Activated CD8-positive, alpha-beta T cell treated with anti-CD3 and anti-CD28 coated beads for 36 hours (primary cell): ENCODE measurements at places on chromosomes 3 and 15.

DNA sequence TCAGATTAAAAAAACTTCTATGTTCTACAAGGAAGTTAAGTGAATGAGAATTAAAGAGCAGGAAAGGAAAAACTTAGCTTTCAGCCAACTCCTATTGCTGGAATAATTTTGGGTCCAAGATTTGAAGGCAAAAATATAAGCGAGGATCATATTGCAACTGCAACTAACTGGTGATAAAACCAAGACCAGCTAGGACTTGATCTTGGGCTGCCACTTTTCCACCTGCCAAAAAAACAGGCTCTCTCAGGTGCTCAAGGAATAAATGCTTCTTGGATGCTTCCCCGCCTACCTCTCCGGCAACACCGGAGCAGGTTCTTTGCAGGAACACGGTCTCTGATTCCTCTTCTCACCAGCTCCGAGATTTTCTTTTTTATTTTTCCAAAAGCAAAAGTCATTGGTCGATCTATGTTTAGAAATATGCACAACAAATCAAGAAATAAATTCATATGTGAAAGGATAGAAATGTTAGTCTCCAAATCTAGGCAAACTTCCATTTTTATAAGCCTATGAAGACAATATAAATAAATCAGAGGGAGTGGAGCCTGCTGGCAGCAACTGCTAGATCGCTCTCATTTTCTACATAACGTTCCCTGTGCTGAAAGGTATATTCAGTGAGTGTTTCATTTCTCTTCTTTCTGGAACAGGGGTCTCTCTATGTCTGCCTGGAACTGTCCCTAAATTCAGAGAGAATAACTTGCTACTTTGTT, 241.9 kb downstream of the NTRK3 start:
- DNase-seq = no peak

DNA sequence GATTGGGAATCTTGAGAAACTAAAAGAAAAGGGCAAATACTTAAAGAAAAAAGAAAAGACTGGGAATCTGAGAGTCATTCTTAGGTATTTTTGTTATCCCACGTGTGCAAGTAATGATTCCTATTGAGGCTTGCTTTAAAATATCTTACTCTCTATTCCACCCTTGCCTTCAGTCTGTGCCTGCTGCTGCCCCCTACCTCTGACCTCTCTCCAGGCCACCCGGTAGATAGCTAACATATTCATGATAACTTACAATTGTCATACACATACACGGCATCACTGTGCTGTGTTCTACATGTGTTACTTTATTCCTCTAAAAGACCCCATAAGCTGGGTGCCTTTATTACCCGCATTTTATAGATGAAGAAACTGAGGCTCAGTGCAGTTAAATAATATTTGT, 27.8 kb upstream of the ATP13A3 start:
- no peak for DNase-seq

- peak; percentile 76 for DNase-seq
Observed at GRCh38 chr3:66394019-66394752, 106.6 kb downstream of the LRIG1 start.

DNA sequence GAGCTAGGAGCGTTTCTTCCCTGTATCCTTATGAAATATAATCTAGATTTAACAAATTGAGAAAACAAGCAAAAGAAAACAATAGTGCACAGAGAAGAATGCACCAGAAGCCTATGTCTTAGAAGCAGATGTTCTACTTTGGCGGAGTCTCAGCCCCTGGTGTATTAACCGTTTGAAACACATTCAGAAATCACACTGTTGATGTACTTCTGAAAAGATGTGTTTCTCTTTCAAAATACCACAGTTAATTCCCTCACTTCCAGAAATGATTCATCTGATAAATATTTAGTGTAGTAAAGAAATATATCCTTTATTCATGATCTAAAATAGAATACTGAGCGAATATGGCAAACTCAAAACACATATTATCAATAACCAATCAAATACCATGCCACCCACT, 77.7 kb downstream of the CBLB start:
- DNase-seq = no peak

DNA sequence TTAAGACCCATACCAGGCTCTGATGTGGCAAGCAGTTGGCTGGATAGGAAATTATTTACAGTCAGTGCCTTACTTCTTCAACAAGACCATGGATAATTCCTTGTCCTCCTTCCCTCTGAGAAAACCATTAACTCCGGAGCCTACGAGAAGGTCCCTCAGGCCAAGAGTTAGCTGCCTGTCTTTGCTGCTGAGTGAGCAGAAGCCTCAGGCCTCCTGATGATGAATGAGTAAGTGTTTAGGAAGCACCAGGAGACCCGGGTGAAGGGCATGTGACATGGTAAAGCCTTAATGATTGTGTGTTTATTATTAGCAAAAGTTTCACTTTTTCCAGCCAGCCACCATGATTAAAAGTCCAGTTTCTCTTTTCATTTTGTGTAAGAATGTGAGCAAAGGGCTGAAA, 174.9 kb upstream of the TOPAZ1 start:
- DNase-seq = no peak

- no peak for DNase-seq
Observed at GRCh38 chr3:18301781-18302180, 123.4 kb downstream of the SATB1 start.

DNA sequence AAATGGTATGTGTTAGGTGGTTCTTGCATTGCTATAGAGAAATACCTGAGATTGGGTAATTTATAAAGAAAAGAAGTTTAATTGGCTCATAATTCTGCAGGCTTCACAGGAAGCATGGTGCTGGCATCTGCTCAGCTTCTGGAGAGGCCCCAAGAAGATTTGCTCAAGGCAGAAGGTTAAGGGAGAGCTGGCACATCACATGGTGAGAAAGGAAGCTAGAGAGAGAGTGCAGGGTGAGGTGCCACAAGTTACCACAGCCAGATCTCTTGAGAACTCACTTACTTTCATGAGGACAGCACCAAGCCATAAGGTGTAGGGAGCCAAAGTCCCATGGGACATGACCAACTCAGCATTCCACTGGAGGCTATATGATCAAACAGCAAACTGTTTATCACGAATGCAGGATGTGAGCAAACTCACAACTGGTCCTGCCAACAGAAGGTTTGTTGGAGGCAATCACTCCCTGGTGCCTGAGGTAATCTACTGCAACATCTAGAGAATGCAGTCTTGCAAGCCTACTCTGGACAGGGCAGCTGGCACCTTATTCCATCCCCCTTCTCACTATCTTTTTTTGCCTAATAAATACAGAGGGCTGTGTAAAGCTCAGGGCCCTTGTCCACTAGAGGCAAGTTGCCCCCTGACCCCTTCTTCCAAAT, 28.1 kb upstream of the CCR2 start:
- no peak for DNase-seq

GRCh38 chr15:77221174-77221573, 150.3 kb upstream of the TSPAN3 start:
- no peak for DNase-seq

- no peak for DNase-seq
Observed at GRCh38 chr15:93997071-93997658, 234.2 kb upstream of the MCTP2 start.

GRCh38 chr3:152964911-152965609, 130.1 kb downstream of the P2RY1 start:
- DNase-seq = no peak

DNA sequence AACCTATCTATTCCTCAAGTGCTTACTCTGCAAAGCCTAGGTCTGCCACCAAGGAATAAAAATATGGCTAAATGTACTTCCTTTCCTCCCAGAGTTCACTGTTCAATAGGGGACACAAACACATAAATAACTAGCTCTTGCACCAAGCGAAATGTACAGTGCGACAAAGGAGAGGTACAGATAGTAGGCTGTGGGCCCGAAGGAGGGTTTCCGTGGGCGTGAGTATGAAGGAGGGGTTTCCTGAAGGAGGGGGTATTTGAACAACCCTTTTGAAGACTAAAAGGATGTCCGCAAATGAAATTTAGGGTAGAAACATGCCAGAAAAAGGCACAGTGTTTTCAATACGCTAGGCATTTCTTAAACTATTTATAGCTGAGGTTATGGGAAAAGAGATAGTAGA, 207.9 kb downstream of the LPP start:
- DNase-seq = peak; percentile 69

- no peak for DNase-seq
Observed at GRCh38 chr3:52570076-52570475, 33.7 kb downstream of the UQCC5 start.

GRCh38 chr3:13575459-13576061, 26.6 kb downstream of the FBLN2 start:
- peak; percentile 32 for DNase-seq

DNA sequence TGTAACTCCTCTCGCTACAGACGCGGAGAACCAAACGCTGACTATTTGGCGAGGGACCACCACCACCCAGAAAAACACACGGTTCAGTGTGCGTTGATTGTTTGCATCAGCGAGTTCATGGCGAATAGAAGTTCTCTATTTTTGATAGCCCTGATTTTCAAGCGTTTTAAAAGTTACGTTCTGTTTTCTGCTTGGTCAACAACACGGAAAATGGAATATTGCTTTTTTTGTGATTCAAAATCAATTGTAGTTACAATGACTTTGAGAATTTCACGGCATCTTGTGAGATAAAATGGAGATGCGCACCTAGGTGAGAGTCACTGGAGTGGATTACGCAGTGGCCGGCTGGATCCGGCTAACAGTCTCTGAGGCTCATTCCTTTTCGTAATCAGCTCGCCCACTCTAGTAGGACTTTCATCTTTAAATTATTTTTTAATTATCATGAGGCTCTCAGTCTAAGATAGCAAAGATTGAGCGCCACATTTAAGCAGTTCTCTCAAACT, 54.8 kb downstream of the CCDC54 start:
- DNase-seq = peak; percentile 13

DNA sequence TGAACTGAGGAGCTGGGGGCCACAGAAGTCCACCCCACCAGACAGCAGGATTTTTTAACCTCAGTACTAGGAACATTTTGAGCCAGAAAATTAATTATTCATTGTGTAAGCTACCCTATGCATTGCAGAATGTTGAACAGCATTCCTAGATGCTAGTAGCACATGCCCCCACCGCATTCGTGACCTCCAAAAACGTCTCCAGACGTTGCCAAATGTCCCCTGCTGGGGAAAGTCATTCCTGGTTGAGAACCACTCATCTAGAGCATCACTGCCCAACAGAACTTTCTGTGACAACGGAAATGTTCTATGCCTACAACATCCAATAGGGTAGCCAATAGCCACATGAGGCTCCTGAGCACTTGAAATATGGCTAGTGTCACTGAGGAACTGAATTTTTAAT, 333.5 kb downstream of the FOXP1 start:
- no peak for DNase-seq

- DNase-seq = no peak
Observed at GRCh38 chr3:175485436-175485835, 626.3 kb downstream of the NAALADL2 start.

DNA sequence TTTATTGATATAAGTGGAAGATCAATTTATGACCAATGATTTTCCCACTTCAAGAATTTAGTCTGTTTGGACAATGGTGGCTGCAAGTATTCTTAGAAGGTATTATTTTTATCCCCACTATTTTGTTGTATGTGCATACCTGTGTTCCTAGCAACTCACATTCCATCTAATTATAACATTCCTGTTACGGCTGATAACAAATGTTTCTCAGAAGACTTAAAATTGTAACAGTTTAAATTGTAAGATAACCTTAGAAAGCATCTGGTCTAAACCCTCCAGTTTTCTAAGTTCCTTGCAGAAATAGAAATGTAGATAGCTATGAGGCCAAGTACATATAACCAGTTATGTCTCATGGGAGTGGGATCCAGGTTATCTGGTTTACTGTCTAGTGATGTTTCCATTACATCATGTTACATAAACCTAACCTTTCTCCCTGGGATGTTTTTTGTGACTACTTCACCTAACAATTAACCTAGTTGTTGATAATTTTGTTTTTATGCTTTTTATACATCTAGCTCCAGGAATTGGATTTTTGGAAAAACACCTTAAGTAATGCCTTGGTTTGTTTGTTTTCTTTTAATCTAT, 11.1 kb upstream of the MFN1 start:
- no peak for DNase-seq

GRCh38 chr15:99343881-99344551, 92.7 kb downstream of the LRRC28 start:
- peak; percentile 54 for DNase-seq

- no peak for DNase-seq
Observed at GRCh38 chr15:80873366-80873952, 94.3 kb downstream of the CEMIP start.

DNA sequence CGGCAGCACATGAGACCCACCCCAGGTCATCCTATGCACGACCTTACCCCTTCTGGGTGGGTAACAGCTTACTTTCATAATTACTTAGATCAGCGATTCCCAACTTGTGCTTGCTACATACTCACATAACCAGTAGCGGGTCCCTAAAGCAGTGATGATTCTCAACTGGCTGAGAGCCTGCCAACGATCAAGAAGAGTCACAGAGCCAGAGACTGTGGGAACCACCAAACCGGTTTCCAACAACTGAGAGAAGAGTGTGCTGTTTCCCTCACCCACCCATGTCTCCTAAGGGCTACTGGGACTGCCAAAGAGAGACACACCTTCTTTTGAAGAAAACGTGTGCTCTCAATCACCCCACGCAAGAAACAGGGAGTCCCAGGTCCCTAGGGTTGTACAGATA, 12.0 kb upstream of the XXYLT1 start:
- DNase-seq = no peak

DNA sequence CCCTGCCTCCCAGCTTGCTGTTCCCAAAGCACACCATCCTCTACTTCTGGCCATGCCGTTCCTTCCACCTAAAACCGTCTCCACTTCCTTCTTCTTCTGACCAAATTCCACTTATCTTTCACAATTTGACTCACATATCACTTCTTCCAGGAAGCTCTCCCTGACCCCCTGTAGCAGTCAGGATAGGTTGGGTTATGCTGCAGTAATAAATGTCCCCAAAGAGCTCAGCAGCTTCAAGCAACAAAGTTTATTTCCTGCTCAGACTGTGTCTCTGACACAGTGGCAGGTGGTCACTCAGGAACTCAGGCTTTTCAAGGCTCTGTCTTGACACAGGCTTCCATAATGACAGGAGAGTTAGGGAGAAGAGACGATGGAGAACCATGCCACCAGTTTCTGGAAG, 27.4 kb downstream of the SLC6A11 start:
- no peak for DNase-seq

DNA sequence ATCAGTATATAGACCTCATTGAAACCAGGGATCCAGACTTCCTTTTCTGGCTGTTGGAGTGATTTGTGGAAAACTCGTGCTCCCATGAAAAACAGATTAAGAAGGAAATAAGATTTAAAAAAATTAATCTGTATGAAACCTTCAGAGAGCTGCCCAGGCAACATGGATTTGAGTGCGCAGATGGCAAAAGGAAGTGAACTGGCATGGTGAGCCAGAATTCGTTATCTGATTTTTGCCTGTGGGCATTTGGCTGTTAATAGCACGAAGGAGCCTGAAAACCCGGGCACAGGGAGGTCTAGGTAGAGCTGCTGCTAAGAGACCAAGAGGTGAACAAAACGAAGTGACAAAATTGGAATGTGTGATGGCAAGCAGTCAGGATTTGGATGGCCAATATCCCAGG, 19.1 kb upstream of the SPINK8 start:
- no peak for DNase-seq
